ENCODE measurements at places on chromosomes 7 and 10.
A peak's percentile ranks its signal among the peaks of the same experiment; 100 is the strongest.

GRCh38 chr7:141696348-141696747 is 5.6 kb downstream of the DENND11 start:
- no peak for DNase-seq

- peak; percentile 19 for DNase-seq
These were observed 11.6 kb downstream of the IMPDH1 start for GRCh38 chr7:128398016-128398840.

DNA sequence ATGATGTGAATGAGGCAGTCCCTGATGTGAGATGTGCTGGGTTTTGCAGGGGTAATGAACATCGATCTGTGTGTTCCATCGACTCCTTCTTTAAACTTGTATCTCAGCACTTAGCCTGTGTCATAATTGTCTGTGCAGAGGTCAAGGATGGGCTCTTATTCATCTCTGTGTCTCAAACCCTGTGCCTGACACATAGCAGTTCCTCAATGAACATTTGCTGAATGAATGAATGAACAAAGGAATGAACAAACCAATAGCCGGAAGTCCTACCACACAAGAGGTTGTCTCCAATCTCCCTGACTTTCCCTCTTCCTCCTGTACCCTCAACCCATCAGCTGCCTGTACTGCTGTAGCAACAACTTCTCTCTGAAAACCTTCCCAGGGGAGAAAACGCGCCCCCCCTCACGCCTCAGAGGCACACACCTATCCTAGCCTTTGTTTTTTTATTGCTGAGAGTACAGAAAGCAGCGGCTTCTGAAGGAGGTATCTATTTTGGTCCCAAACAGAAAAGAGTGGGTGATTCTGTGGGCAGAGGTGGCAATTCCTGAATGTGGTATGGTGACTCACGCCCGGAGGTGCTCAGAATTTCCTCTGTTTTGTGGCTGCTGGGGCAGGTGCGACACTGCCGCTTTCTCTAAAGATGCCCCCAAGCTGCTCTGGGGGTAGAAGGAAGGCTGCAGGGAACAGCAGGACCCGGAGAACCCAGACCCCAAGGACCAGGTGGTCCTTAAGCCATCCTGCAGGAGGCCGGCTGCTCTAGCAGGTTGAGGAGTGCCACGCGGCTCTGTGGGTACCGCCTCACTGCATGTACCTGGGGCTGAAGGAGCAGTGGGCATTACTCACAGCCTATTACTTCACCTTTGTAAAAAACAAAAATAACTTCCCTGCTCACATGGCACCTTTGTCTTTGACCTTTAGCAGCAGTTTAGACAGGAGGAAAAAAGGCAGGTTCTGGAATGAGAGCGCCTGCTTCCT is 9.6 kb downstream of the IL2RA start:
- DNase-seq: peak; percentile 67

DNA sequence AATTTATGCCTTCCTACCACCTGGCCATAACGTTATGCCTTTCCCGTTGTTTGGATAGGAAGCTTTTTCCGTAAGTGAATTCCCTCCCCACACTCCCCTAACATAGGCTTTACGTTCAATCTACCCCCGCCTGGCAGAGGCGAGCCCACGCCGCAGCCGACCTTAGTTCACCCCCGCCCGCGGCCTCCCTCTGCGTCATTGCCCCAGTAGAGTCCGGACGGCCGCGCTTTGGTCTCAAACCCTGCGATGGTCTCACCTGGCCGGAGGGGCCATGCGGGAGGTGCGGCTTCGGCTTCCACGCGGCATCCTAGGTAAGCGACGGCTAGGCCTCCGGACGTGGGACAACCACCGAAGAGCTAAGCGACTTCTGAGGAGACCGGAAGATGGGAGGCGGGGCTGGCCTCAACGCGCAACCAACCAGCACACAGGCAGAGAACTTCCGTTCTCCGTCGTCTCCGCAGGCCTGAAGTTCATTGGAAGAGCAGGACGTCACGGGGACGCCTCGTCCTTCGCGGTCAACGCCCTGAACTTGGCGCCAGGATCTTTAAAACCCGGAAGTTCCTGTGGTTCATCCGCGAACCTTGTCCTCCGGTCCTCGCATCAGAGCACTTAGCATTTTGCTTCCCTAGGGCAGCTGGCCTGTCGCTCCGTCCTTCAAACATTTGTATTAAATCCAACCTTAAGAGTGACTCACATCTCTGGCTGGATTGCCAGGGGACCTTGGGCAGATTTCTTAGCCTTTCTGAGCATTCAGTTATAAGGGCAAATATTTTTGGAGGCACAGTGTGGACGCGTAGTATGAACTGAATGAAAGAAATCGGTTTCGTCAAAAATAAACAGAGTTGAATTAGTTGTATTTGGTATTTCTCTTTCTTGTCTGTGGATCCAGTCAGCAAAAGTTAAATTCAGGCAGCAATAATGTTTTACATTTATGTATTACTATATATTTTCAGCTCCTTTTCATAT is at the start of gene CHCHD2:
TSS of gene CHCHD2 (minus strand) at position 369 of the 966 bp plus-strand sequence. CDS start at position 306, 63 bp downstream.
- peak; percentile 85 for DNase-seq

GRCh38 chr7:94621120-94621519 is 34.8 kb downstream of the SGCE start:
- no peak for DNase-seq

GRCh38 chr7:157653827-157654207 is 317.0 kb downstream of the DNAJB6 start:
- no peak for DNase-seq

Measured in stimulated activated CD4-positive, alpha-beta T cell treated with anti-CD3 and anti-CD28 coated beads, Interleukin-4, amount 100 ng/mL, for 4 hours (primary cell).